ENCODE measurements at places on chromosomes 4 and X.

- peak; percentile 52 for DNase-seq
Observed at GRCh38 chr4:83282049-83282535, 2.5 kb downstream of the COQ2 start.

DNA sequence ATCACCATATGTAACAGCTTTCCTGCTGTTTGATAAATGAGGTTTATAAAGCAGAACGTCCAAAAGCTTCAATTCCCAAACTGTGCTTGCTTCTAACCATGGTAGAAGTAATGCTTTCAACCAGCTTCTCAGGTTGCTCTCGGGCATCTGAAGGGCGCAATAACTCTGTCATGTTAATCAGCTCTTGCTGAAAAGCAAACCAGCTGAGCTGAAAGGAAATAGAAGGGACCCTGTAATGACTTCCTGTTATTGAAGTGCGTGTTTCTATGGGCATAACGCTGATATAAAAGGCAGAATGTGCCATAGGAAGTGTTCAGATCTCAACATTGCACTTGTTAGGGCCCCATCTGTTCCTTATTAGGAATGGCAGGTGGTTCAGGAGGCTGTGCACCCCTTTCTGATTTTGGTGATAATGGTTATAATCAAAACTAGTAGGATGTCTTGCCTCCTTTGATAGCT, 21.2 kb downstream of the HERC3 start:
- DNase-seq: peak; percentile 82

GRCh38 chr4:177434667-177435066, 7.6 kb downstream of the AGA start:
- DNase-seq: no peak

- DNase-seq: no peak
Observed at GRCh38 chr4:149512501-149512900, 303.1 kb downstream of the IQCM start.

GRCh38 chrX:22378296-22378695, 105.6 kb downstream of the CBLL2 start:
- no peak for DNase-seq

GRCh38 chr4:68878048-68878447, 62.3 kb downstream of the UGT2B10 start:
- DNase-seq: no peak

GRCh38 chr4:17323554-17324385, 188.1 kb downstream of the QDPR start:
- no peak for DNase-seq

DNA sequence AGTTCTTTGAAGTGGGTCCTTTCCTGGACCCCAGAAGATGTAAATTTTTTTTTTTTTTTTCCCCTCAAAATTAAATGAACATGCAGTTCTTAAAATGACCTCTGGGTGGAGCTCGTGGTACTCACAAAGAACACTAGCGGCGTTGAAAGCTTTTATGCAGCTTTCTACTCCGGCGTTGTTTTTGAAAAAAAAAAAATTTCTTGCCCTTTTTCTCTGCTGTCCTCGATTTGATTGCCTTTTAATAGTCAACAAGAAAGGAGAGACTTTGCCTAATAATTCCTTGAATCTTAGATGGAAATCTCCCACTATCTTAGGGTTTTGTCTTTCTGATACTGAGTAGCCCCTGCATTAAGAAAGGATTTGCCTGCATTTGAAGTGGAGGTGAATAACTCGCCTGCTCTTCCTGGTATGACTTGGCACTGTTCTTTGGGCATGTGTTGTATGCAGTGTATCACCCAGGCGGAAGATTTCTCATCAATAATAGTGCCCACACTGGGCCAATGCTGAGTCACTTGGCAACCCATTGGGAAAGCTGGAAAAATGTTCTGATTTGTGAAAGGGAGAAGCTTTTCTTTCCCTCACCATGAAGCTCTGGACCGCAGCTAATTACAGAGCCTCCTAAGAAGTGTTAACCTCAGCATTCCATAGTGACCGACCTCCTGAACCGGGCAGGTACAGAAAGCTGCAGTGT, 104.0 kb downstream of the PHEX start:
- peak; percentile 42 for DNase-seq

DNA sequence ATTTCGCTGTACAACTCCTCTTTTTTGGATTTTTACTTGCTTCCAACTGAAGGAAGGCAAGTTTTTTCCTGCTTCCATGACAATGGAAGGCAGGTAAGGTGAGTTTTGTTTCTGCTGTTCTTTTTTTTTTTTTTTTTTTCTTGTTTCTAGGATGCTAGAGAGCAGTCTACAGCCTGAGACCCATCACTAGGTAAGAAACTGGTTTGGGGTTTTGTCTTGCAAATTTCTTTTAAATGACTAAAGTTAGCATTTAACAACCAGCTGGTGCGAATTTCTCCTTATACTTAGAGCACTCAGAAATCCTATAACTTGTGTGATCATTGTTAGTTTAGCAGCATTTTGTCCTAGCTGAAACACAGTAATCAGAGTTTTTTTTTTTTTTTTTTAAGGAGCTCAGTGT, 378.4 kb upstream of the CNKSR2 start:
- DNase-seq: no peak

- DNase-seq: no peak
Observed at GRCh38 chrX:153763298-153763932, 634 bp upstream of the PLXNB3 start.

GRCh38 chr4:48114412-48114811, 19.6 kb downstream of the TXK start:
- DNase-seq: no peak

GRCh38 chr4:10102474-10103332, 13.9 kb downstream of the WDR1 start:
- DNase-seq: no peak

- DNase-seq: no peak
Observed at GRCh38 chr4:21879187-21879586, 69.4 kb downstream of the KCNIP4 start.

DNA sequence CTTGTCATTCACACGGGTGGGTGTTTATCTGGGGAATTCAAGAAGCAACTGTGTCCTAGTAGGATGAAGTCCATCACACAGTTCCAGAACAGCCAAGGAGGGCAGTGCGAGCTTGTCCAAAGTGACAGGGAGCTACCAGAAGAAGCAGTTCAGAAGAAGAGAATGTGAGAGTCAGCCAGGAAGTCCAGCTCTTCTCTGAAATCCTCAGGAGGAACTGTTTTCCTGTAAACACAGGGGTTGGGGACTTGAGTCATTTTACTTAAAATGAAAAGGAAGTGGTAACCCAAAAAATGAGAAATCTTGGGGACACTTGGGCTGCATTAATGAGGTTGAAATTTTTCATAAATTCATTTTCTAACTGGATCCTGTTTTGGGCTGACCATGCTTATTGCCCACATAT, 8.2 kb upstream of the TLR10 start:
- DNase-seq: no peak

All from CD4-positive, alpha-beta T cell treated with Interleukin-1 beta for 1 hour (primary cell).